ENCODE measurements at places on chromosomes 2 and 18.
A peak's percentile ranks its signal among the peaks of the same experiment; 100 is the strongest.

DNA sequence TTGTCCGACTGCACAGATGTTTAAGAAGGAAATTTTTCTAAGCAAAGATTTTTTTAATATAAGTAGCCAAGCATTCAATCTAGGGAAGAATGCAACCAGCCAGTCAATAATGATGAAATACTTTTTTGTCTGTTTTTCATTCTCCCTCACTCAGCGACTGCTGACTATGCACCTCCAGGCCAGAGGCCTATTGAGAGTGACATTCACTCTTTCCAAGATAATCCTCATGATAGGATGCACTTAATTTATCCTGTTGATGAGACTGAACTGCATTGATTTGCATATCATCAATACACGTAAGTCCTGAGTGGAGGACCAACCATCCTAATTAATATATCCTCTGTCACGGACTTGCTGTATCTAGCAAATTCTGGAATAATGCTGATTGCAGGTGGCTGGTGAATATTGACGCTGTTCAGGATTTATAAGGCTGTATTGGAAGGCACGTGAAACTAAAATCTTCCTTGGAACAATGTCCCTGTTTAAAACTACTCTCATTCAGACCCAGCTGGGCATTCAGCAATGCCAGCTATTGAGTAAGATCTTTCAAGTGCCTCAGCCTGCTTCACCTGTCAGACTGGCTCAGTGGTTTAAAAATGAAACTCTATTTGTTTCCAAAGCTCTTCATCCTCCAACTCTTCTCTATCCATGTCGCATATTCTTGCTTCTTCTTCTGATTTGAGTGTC lies 142.2 kb downstream of the MAP2 start:
- H3K4me1 ChIP-seq = no peaks in the 10 kb centered on the region
- no peak overlapping the region for H3K27ac ChIP-seq
- no peak for DNase-seq
- no peak overlapping the region for H3K4me3 ChIP-seq
- H3K27me3 ChIP-seq = peaks cover 2% of the 10 kb centered on the region

DNA sequence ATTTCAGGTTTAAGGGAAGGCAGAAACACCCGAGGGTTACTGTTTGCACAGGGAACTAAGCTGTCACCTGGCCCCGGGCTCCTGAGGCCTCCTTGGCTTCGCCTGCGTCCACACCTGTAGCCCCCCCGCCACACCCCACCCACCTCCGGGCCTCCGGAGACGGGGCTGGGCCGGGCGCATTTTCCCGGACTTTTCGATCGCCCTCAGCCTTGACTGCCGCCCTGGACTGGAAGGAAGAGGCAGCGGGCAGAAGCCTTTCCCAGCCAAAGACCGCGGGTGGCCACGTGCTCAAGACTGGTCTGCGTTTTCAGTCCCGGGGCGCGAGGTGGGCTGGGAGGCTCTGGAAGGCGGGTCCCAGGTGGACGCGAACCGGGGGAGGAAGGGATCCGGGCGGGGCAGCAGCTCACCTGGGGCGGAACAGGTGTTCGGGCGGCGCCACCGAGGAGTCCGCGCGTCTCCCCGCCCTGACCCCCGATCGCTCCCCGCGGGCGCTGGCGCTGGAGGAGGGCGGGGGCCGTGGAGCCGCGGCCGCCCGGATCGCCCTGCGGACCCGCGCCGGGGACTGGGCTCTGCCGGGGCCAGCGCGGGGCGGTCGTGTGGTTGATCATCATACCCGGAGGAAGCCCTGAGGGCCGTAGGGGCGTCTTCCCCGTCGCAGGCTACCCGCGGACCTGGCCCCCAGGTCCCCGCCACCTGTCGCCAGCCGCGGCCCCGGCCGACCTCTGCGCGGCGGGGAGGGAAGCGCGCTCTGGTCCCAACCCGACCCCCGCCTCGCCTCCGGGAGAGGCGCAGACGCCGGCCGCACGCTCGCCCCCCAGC lies 3.2 kb downstream of the ID2 start:
- H3K27ac ChIP-seq = peak overlapping the region; percentile 97
- peak; percentile 46 for DNase-seq
- H3K27me3 ChIP-seq = no peaks in the 10 kb centered on the region
- H3K4me1 ChIP-seq = peaks cover 18% of the 10 kb centered on the region
- peaks cover 5% of the 10 kb centered on the region for H3K36me3 ChIP-seq

GRCh38 chr2:216553093-216553478 lies 54.4 kb downstream of the RPL37A start:
- no peak overlapping the region for H3K4me3 ChIP-seq
- peaks cover 9% of the 10 kb centered on the region for H3K27me3 ChIP-seq
- DNase-seq = no peak
- H3K36me3 ChIP-seq = no peaks in the 10 kb centered on the region

DNA sequence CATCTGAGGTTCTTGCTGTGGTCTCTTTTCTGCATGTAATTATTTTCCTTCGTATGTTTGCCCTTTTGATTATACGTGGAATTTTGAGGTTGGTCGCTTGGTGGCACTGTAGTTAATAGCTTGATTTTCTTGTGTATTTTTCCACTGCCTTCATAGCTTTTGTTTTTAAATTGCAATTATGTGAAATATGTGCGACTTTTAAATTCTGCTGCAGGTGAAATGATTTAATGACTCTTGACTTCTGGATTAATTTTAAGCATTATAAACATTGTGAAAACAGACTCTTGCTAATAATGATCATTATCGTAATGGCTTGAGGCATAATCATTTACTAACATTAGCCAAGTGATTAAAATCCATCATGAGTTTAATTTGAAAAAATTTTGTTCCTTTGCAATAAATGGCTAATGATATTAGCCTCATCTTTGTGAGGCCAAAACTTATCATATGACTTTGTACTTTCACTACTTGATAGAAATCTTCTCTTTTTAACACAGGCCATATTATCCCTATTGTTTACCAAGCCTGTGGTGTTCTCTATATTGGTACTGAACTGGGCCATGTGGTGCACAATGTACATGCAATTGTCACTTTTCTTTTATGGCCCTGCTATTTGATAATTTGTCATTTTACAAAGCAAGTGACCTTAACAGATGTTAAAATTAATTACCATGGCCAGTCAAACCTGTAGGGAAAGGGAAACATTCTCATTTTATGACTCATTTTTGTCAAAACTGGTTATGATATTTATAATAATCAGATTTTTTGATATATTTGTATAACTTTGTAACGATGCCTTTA lies 62.8 kb upstream of the NEUROD1 start:
- H3K4me3 ChIP-seq = no peak overlapping the region
- H3K36me3 ChIP-seq = no peaks in the 10 kb centered on the region

DNA sequence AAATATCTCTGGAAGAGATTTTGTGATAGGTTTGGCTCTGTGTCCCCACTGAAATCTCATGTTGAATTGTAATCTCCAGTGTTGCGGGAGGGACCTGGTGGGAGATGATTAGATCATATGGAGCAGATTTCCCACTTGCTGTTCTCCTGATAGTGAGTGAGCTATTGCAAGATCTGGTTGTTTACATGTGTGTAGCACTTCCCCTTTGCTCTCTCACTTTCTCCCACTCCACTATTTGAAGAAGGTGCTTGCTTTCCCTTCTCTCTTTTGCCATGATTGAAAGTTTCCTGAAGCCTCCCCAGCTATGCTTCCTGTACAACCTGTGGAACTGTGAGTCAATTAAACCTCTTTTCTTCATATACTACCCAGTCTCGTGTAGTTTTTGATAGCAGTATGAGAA lies 97.0 kb upstream of the FN1 start:
- no peaks in the 10 kb centered on the region for H3K27me3 ChIP-seq
- DNase-seq = no peak
- no peaks in the 10 kb centered on the region for H3K4me1 ChIP-seq
- H3K36me3 ChIP-seq = peaks cover 7% of the 10 kb centered on the region
- H3K27ac ChIP-seq = no peak overlapping the region

DNA sequence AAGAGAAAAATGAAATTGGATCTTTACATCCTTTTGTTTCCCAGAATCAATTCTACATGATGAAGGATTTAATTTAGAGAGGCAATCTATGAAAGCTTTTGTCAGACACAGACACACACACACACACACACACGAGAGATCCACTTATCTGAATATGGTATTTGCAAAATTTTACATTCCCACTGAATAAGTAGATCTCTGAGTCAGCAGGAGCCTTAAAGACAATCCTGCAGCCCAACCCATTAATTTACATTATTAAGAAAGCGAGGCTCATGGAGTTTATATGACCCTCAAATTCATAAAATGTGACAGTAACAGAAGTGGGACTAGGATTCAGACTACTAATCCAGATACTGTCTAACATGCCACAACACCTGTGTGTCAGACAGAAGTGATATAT lies 404.4 kb downstream of the NRXN1 start:
- no peaks in the 10 kb centered on the region for H3K36me3 ChIP-seq
- no peak overlapping the region for H3K4me3 ChIP-seq
- H3K27me3 ChIP-seq = no peaks in the 10 kb centered on the region
- no peak for DNase-seq

DNA sequence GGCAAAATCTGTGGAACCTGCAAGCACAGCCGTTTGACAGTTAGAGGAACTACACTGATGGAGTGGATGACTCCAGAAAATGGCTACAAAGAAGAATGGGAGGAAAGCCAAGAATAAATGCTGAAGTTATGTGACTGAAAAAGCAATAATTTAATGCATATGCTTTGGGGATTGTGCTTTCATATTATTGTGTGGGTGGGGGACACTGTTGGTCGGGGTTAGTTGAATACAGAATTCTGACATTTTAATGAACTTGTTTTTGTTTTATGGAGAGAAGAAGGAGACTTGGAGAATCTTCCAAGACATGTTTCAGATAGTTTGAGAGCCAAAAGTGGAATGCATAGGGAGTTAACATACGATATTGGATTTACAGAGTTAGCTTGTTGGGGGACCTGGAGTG lies 68.5 kb downstream of the NRP2 start:
- peaks cover 6% of the 10 kb centered on the region for H3K27me3 ChIP-seq
- no peak overlapping the region for H3K27ac ChIP-seq
- no peak overlapping the region for H3K4me3 ChIP-seq
- H3K4me1 ChIP-seq = no peaks in the 10 kb centered on the region
- H3K36me3 ChIP-seq = no peaks in the 10 kb centered on the region

GRCh38 chr18:40159141-40160017 lies 1795.7 kb upstream of the PIK3C3 start:
- no peaks in the 10 kb centered on the region for H3K4me1 ChIP-seq
- H3K4me3 ChIP-seq = no peak overlapping the region
- no peak for DNase-seq
- no peaks in the 10 kb centered on the region for H3K36me3 ChIP-seq
- no peak overlapping the region for H3K27ac ChIP-seq
- no peaks in the 10 kb centered on the region for H3K27me3 ChIP-seq
